ENCODE measurements at places on chromosomes 12 and 14.

DNA sequence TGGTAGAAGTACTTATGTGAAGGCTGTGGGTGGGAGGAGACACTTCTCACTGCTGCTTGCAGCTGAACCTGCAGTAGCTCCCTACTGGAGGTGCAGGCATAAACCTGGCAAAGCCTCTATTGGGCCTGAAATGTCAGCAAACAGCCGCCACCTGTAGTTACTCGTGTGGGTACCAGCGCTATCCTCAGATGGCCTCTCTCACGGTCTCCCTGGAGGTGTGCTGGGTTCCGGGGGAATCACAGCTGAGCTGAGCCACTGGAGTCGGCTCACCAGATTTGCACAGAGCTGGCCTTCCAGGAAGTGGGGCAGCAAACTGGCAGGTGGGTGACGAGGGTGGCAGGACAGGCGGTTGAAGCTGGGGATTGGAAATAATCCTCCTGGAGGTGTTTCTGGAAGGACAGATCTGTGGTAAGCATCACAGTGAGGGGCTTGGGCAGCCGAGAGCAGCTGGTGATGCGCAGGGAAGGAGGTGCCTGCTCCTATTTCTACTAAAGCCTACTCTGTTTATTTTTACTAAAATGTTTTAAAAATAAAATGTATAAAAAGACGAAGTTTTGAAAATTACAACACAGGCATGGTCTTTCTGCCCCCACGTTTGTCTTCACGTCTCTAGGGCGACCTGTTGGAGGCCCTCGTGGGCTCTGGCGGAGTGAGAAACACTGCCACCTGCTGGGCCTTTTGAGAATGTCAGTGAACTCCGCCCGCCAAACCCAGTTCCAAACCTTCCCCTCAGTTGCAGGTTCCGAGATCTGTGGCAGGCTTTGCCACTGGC, 67.8 kb upstream of the PLEKHG3 start:
- peak; percentile 73 for DNase-seq

DNA sequence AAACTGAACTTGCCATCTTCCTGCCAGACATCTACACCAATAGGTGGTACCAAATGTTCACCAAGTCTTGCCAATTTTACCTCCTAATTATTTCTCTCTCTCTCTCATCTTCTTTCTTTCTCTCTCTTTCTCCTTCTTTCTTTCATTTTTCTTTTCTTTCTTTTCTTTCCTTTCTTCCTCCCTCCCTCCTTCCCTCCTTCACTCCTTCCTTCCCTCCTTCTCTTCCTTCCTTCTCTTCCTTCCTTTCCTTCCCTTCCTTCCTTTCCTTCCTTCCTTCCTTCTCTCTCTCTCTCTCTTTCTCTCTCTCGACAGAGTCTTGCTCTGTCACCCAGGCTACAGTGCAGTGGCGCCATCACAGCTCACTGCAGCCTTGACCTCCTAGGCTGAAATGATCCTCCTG, 55.4 kb upstream of the PSMA6 start:
- DNase-seq = no peak

DNA sequence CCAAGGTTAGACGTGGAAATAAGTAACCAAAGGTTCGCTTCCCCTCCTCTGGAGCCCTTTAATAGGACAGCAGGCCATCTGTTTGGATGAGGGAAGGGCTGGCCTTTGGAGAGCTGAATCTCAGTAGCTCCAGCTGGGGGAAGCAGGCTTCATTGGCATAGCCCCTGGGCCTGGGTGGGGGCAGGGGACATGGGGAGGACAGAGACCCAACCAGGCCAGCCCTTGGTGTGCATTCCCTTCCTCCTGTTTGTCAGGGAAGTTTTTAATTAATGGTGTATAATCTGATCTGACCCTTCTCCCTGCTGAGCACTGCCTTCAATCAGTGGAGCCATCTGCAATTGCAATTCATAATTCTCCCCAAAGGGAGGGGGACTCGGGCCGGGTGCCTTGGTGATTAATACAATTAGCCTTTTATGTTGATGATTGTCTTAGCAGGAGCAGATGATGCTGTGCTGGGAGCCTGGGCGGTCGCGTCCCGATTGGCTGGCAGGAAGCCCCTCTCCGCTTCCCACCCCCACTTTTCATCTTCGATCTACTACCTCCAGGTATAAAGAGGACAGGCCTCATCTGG, 6.4 kb downstream of the AQP6 start:
- DNase-seq = no peak

GRCh38 chr12:95117178-95117599, 43.8 kb upstream of the NR2C1 start:
- peak; percentile 83 for DNase-seq

- DNase-seq = no peak
These were observed 260.2 kb downstream of the BMP4 start for GRCh38 chr14:53696217-53696965.

DNA sequence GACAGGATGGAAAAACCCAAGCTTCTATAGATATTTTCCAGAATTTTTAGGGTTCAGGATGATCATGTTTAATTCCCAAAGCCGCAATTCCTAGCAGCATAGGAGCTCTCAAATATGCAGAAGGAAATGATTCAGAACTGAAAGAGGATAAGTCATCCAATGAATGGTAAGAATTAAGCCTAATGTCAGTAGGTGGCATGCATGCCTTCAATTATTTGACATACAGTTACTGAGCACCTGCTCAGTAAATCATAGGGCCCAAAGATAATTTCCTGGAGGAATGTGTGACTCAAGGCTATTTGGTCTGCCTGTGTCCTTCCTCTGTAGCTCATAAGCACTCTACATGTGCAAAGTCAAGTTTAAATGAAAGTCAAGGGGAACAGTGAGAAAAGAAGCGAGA, 116.8 kb upstream of the SLC38A4 start:
- DNase-seq = no peak

- peak; percentile 30 for DNase-seq
These were observed 197.9 kb downstream of the TMTC3 start for GRCh38 chr12:88339966-88340365.

DNA sequence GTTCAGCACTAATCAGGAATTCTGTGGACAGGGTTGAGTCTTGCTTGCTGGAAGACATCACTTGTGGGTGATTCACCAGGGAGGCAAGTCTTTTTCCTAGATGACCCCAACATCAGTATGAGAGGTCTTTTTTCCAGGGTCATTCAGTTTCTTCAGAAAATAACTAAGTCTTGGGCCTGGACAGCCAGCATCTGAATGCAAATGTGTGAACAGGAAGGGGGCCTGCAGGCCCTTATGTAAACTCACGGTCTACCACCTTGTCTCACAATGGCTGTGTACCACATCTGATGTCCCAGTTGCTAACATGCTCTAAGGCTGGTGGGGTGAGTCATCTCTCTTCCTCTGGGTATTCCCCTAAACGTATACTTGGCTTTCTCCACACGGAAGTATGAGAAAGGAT, 79.2 kb downstream of the HECTD4 start:
- DNase-seq = peak; percentile 87

GRCh38 chr12:101166866-101167265, 43.2 kb downstream of the SLC5A8 start:
- DNase-seq = no peak

- no peak for DNase-seq
These were observed 2.5 kb downstream of the C14orf119 start for GRCh38 chr14:23097786-23098185.

- no peak for DNase-seq
These were observed 129.4 kb downstream of the TSPAN9 start for GRCh38 chr12:3206536-3207072.

- DNase-seq = peak; percentile 95
These were observed 146.1 kb upstream of the NCOR2 start for GRCh38 chr12:124713436-124714082.

DNA sequence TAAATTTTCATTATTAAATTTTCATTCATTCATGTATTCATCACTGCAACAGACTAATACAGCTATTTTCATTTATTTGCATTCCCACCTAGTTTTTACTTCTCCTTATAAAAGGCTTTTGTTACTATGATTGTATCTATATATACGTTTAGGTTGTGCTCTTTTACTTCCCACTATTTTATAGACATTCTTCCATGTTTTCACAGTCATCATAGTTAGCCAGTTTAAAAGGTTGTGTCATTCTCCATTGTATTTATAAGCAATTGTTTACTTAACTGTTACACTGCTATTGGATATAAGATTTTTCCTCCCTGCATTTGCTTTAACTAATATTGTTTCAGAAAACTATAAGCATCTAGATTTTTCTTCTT, 12.0 kb downstream of the ABHD12B start:
- DNase-seq = no peak

DNA sequence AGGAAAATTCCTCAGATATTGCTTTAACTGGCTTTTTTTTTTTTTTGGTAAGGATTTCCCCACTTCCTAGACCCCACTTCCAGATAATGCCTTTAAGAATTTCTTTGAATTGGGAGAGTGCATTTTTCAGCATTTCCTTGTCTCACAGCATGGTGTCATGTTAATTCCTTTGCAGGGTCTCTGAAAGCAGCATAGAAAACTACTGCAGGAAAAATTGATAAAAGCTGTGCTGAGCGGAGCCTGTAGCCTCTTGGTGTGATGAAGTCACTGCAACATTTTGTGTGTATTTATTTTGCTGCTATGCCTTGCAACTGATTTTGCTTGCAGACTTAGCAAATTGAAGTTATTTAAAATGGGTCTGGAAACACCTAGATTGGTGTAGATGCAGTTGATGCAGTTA, 2.7 kb downstream of the ANO4 start:
- DNase-seq = no peak

DNA sequence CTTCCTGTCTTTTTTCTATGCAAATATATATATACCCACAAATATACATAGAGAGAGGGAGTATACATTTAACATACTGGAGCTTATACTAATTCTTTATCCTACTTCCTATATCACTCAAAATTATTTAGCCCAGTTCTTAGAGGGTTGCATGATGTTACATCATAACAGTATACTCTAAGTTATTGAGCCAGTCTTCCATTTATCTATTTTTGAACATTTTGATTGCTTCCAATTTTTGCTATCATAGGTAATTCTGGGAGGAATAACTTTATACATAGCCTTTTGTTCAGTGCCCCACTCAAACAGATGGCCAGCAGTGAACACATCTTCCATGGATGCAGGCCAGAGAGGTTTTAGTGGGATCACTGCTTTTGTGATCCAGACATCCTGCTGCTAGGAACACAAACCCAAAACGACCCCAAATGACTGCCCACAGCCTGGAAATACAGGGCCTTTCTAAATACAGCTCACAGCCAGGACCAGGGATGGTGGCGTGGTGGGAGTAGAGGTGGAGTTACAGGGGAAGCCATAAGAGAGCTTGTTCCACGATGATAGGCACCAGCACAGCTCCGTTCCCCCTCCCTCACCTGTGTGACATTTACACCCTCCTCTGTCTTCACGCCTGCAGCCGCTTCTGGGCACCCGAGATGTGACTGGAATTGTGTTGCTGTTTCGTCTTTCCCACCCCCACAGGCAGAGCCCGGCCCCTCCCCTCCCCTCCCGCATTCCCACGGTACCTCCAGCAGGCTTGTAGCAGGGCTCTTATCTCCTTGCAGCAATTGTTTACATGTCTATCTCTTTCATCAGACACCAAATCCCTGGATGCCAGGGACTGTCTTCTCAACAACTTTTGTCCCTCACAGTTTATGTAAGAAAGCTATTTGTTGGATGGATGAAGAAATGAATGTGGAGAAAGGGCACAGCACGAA, 30.7 kb upstream of the HDAC7 start:
- peak; percentile 57 for DNase-seq
